ENCODE measurements at places on chromosomes 1 and 21.

- DNase-seq = no peak
Measured at GRCh38 chr21:14977814-14978213, 87.0 kb downstream of the NRIP1 start.

- no peak for DNase-seq
Measured at GRCh38 chr21:32411350-32412161, 950 bp upstream of the EVA1C start.

- DNase-seq = no peak
Measured at GRCh38 chr1:228782662-228783417, 47.6 kb downstream of the RHOU start.

DNA sequence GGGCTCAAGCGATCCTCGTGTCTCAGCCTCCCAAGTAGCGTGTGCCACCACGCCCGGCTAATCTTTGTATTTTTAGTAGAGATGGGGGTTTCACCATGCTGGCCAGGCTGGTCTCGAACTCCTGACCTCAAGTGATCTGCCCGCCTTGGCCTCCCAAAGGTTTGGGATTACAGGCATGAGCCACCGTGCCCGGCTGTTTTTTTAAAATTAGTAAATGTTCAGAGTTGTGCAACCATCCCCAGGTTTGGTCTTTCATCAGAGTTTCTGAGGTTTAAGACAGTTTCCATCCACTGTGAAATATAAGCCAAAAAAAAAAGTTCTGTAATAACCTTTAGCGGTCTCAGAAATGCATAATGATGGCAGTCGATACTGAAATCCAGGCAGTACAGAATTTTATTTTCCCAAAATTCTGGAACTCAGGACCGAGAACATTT, 550 bp upstream of the SYT11 start:
- no peak for DNase-seq

- DNase-seq = no peak
Measured at GRCh38 chr1:43786201-43786958, 79.0 kb downstream of the ST3GAL3 start.

- no peak for DNase-seq
Measured at GRCh38 chr1:8373581-8374241, 55.8 kb downstream of the SLC45A1 start.

- DNase-seq = no peak
Measured at GRCh38 chr1:82318265-82318664, 517.5 kb downstream of the ADGRL2 start.

- no peak for DNase-seq
Measured at GRCh38 chr1:30286988-30287839, 436.2 kb downstream of the MATN1 start.

DNA sequence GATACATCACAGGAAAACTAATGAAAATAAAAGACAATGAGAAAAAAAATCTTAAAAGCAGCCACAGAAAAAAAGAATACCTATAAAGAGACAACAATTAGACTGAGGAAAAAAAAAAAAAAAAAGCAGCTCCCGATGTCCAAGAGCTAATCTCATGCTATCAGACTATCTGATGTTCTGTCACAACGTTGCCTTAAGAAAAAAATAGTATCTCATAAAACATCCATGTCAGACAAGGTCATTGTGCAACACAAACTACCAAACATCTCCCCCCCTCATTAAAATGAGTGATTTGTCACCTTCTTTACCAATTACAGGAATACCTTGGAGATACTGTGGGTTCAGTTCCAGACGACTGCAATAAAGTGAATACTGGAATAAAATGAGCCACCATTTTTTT, 68.9 kb downstream of the ZNF644 start:
- DNase-seq = no peak

DNA sequence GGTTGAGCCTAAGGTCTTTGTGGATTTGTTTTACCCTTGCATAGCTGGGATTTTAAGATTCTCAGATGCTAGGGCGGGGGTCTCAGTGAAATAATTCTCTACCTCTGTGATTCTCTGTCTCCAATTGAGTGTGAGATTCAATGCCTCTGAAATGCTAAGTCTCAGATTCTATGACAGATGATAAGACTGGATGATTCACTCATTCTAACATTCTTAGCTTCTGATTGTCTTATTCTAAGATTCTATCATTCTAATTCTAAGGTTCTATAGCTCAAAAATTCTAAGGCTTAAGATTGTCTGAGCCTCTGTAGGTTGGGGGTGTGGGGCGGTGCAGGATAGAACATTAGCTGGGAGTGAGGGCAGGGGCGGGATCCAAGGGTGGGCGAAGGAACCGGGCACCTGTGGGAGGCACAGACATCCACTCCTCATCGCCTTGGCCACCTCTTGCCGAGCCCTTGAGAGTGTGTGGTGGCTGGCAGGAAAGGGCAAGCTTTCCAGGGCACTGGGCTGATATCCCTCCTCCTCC, 29.5 kb downstream of the ADGRB2 start:
- no peak for DNase-seq

DNA sequence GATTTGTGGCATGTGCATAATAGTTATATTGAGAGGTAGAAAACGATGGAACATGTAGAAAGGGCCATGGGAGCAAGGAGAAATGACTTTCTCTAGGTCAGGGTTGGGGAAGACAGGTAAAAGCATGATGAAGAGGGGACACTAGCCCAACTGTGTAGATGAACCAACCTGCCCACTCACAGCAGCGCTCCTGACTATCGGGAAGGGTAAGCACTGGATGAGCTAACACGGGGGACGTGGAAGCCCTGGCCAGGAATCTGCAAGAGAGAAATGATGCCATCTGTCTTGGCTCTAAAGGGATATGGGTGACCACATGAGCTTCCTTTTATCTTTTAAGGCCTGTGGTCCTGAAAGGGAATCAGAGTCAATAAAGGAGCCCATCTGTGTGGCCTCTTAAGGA, 36.2 kb upstream of the TMEM125 start:
- DNase-seq = no peak

- DNase-seq = no peak
Measured at GRCh38 chr1:234606784-234607108, 3.2 kb downstream of the IRF2BP2 start.

GRCh38 chr21:35478161-35479064, 429.3 kb upstream of the RUNX1 start:
- no peak for DNase-seq

- DNase-seq = no peak
Measured at GRCh38 chr1:55893155-55893554, 678.0 kb upstream of the USP24 start.

DNA sequence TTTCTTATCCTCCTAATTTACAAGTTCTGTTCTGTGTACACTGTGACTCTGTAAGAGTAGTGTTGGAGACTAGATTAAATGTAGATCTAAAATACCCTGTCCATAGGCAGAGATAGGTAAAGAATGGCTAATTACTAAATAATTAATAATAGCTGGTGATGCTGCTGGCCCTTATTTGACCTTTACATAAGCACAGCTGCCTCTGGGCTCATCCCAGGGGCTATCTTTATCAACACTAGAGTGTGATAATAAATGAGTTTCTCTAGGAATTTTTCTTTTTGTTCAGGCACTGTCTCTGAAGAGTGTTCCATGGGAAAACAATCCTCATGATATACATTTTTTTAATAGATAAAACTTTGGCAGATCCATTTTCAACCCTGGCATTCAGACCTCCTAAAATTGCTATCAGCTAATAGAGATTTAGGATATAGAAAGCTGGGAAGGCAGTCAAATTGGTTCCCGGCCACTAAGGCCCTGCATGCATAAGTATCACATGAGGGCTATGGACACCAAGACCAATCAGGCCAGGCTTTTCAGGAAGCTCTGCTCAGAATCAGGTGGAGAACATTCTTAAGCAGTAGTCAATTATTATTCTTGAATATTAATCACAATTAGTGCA, 107.2 kb downstream of the ROR1 start:
- DNase-seq = no peak

DNA sequence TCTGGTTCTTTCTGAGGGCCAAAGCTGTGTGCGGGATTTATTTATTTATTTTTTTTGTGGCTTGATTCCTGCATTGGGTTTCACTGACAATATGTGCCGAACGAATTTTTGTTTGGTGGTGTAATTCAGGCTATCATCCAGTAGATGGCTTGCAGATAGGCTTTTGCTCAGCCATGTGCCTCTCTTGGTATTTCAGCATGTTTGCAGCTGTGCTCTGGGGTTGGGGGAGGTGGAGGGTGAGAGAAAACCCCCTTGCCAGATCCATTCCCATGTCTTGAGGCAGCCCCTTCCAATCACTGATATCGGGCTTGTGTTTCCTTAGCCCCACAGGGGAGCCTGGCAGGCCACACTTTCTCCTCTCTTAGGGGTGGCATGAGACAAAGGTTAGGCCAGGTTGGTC, 302.4 kb downstream of the PTGER3 start:
- DNase-seq = no peak

DNA sequence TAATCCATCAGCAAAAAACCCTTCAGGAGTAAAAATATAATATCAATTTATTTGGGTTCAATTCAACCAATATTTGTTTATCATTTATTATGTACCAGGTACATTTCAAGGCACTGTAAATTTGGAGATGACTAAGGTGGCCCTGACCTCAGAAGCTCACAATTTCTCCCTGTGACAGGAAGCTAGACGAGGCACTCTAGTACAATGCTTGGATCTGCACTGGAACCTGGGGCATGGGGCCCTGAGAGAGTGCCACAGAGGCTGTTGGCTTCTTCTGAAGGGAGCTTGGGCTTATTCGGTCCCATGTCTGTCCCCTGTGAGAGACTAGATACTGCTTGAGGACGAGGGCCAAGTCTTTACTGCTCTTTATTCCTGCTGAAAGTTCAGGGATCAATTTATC, 31.5 kb downstream of the RHOU start:
- no peak for DNase-seq

GRCh38 chr1:31831397-31832378, 15.9 kb upstream of the SPOCD1 start:
- DNase-seq = no peak

DNA sequence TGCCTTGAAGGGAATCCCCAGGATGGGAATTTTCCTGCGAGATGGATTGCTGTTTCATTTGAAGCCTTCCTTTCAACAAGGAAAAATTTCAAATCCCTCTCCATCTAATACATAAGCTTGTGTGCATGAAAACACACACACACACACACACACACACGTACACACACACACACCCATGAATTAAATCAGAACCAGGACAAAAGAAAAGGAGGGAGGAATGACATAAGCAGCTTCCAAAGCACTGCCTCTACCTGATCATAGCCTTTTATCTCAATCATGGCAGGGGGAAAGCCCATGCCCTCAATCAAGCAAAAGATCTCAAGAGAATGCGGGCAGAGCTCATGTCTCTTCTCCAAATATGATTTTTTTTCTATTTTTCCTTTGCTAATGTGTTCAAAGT, 139.7 kb downstream of the SLC44A5 start:
- DNase-seq = no peak

DNA sequence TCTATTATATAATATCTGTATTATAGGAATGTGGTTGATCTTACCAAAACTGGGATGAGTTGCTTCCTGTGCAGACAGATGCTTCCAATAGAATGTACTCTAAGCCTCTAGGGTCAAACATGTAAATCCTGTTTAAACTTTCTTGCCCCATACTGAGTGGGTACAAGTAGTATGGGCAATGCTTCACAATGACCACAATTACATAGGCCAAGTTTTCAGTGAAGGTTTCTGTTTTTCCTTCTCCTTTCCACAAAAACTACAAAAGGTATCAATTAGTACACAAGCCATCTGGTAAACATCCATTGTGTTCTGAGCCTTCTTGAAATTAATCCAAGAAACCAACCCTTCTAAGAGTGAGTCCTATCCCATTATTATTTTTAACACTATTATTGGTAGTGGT, 16.8 kb downstream of the OTUD7B start:
- DNase-seq = no peak

- DNase-seq = no peak
Measured at GRCh38 chr1:97050506-97050905, 328.9 kb downstream of the PTBP2 start.

DNA sequence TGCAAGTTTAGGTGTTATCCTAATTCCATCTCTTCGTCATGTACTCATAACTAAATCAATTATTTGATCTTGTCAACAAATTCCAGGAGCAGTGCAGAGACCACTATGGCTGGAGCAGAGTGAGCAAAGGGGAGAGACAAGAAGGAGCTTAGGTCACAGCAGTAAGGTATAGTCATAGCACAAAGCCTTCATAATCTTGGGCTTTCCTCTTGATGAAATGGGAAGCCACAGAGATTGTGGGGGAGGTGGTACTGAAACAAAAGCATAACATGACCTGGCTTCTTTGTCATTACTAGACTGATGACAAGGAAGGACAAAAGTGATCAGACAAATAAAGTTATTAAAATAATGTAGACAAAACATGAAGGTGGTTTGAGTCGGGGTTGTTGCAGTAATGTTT, 60.1 kb upstream of the PTGS2 start:
- no peak for DNase-seq

- DNase-seq = no peak
Measured at GRCh38 chr1:84073266-84073665, 70.8 kb upstream of the PRKACB start.

- DNase-seq = no peak
Measured at GRCh38 chr1:109027841-109028240, 14.1 kb downstream of the WDR47 start.

DNA sequence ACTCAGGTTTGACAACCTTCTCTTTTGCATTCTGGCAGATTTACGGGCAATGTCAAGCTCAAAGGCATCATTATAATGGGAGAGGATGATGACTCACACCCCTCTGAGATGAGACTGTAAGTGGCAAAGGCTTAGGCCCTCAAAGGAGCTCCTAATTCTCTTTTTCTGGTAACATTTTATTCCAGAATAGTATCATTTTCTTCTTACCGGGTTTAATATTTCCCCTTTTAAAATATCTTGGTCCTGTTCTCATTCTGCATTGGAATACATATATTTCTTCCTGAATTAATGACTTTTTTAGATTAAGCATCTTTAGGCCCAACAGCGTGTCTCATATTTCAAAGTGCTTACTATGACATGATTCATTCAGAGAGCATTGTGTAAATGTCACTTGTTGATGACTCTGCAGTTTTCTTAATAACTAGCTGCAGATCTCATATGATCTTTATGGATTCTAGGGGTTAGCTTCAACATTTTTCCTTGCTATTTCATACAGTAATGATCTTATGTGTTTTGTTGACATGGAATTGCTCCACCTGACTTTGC, 1.7 kb downstream of the PITHD1 start:
- DNase-seq = no peak

Measured in stimulated activated CD4-positive, alpha-beta T cell treated with anti-CD3 and anti-CD28 coated beads, Interleukin-1b, Interleukin-23, amount 100 ng/mL, for 1 hour (primary cell).